ENCODE measurements at places on chromosomes 5 and 9.
A peak's percentile ranks its signal among the peaks of the same experiment; 100 is the strongest.

- no peak for DNase-seq
Observed at GRCh38 chr9:129428864-129429577, 191.9 kb downstream of the C9orf50 start.

- no peak for DNase-seq
Observed at GRCh38 chr9:100865648-100866047, 162.9 kb upstream of the PLPPR1 start.

DNA sequence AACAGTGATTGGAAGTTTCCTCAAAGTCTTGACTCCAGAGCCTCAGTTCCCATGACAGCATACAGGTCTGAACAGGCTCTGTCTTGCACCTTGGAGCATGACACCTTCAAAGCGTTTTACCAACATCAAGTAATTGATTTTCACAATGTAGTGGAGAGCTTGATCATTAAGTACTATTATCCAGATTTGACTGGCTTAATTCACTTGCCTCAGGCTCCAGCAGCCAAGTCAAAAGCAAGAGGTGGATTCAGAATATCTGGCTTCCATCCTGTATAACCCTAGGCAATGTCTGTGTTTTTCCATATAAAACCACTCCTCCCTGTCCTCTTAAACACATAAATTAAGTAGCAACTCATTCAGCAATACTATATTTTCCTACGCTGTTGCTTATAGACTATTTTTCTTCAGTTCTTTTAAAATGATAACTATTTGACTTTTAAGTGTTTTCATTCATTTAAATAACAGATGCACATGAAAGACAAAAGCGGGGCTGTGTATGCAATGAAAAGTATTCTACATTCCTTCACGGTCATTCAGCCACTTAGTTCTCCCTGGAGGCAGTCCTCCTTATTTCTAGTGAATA is 150.8 kb upstream of the RANBP3L start:
- no peak for DNase-seq

DNA sequence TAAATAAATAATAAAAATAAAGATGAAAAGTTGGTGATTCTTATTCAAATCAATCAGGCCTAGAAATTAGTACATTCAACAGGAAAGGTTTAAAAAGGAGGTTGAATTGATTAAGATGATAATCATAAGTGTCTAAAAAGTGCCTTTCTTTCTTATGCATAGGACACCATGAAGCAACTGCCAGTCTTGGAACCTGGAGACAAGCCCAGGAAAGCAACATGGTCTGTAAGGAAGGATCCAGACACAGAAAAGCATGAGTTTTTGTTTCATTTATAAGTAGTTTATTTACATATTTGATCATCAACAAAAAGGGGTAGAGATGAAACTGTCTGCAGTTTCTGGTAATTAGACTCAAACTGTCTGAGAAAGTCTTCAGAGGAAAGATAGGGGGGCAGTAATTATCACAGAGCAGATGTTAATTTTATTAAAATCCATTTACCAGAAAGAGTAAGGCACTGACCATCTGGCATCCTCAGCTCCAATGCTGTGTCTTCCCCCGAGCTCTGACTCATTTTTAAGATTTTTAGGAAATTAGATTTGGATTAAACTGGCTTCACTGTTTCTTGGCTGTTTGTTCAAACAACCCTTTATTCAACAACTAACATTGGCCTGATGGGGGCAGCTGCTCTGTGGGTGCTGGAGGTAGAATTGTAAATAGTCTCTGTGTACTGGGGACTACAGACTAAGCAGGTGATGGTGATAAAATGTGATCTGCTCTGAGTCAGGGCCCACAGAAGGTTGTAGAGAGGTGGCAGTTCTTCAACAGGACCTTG is 2.7 kb downstream of the RABEPK start:
- DNase-seq, result no peak

- DNase-seq, result no peak
Observed at GRCh38 chr9:16236882-16237281, 633.6 kb downstream of the BNC2 start.

- DNase-seq, result no peak
Observed at GRCh38 chr5:179852993-179853547, 5.5 kb downstream of the MRNIP start.

GRCh38 chr9:125332527-125332926 is 70.9 kb downstream of the GAPVD1 start:
- no peak for DNase-seq

DNA sequence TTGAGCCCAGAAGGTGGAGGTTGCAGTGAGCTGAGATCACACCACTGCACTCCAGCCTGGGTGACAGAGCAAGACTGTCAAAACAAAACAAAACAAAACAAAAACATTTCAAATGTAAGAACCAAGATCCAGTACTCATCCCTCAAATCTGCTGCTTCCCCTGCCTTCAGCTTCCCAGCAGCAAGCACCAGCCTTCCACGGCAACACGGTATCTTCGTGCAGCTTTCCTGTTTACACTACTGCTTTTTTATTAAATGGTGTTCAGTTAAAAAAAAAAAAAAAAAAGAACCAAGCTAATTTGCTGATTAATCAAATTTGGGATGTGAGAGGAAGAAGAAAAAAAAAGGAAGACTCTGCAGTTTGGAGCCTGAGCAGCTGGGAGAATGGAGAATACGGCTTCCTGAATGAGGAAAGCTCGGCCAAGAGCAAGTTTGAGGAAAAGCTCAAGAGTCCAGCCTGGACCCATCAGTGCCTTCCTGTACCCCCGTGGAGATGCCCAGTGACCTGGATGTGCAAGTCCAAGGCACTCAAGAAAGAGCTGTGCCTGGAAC is 28.0 kb upstream of the SLC2A8 start:
- no peak for DNase-seq

DNA sequence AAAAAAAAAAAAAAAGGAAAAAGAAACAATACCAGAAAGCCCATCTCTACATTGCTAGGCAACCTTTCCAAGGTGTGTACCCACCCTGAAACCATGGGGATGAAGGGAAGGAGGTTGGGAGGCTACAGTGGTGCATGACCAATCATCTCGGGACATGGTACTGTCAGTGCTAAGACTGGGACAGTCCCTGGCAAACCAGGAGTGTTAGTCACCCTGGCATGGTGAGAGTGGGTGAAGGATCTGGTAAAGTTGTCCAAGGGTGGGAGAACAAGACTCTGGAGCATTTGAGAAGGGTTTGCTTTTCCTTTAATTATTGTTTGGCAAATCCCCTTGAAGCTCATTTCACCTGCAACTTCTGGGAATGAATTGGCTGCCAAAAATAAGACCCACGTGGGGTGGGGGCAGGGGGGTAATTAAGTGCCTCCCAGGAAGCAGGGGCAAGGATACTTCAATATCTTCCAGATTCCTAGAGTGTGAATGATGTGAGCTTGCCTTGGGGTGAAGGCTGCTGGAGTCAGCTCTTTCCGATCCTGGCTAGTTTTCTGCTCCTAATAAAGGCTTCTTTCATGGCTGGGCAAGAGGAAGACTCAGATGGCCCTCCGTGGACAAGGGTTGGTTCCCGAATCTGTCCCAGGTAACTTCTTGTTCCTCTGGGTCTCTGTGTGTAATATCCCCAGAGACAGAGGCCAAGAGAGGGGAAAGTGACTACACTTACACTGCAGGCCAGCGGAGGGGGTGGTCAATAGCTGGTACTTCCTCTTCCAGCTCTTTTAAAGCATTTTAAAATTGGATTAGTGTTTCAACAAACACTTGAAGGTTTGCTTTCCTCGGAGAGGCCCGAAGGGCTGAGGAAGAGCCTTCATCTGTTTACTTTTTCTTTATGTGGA is 61.6 kb upstream of the SPRY4 start:
- DNase-seq, result no peak

- DNase-seq, result no peak
Observed at GRCh38 chr9:27340285-27340674, 43.3 kb upstream of the EQTN start.

DNA sequence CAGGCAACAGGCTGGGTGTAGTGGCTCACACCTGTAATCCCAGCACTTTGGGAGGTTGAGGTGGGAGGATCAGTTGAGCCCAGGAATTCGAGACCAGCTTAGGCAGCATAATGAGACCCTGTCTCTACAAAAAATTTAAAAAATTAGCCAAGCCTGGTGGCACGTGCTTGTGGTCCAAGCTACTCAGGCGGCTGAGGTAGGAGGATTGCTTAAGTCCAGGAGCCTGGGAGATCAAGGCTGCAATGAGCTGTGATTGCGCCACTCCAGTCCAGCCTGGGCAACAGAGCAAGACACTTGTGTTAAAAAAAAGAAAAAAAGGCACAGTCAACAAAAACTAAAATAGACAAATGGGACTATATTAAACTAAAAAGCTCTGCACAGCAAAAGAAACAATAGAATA is 29.3 kb downstream of the ATP6V0E1 start:
- no peak for DNase-seq

DNA sequence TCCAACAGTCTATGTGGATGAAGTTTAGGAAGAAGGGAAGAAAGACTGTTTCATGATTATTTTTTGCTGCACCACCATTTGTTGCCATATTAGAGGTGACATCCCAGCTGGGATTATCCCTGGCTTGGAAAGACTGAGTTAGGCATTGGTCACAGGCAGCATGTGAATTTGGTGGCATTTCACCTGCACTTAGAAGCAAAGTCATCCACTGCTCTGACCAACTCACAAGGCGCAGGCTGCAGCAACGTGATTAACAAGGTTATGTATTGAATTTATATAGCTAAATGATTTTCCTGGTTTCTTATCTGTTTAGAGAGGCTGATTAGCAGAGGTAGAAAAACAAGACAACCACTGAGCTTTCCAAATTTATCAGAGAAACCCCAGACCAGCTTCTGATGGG is 2.7 kb downstream of the FYB1 start:
- DNase-seq, result no peak

DNA sequence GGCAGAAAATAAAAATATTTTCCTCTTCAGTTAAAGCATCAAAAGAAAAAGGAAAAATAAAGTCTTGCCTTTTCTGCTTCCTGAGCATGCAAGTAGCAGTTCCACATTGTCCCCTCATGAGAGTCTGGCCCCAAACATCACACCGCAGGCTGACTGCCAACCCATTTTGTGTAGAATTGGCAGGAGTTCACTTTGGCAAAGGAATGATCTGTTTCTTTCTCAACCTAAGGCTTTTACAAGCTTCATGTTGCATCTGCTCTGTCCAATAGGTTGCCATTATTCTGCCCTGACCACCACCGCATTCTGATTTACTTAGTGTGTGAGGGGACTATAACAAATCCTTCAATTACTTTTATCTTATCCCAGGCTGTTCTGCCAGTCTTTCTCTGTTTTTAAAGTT is 249.5 kb downstream of the ISL1 start:
- DNase-seq, result no peak

- no peak for DNase-seq
Observed at GRCh38 chr9:136554870-136555269, 9.0 kb upstream of the NOTCH1 start.

- DNase-seq, result no peak
Observed at GRCh38 chr5:76082772-76083554, at the start of gene SV2C. Gene SV2C, plus strand, starts transcription at chr5:76083383. Its CDS starts 48,368 bp downstream, at chr5:76131751.

- DNase-seq, result no peak
Observed at GRCh38 chr5:138243794-138244193, 30.6 kb downstream of the GFRA3 start.

GRCh38 chr9:27282269-27282668 is 14.7 kb downstream of the EQTN start:
- DNase-seq, result no peak

DNA sequence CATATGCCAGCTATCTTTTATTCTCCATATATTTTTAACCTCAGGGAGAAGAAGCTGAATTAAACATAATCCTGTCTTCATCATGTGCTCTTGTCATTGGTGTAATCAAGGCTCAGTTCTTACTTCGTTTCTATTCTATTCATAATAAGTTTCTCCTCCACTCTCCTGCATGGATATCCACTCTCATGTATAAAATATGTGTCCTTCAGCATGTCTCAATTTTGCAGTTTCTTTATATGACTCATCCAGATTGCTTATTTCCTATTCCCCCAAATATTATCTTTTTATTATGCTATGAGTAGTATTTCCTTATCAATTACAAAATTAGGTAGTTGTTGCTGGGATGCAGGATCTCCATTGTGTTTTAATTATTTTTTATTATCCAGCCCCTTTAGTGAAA is 643.7 kb upstream of the ACO1 start:
- peak; percentile 47 for DNase-seq

DNA sequence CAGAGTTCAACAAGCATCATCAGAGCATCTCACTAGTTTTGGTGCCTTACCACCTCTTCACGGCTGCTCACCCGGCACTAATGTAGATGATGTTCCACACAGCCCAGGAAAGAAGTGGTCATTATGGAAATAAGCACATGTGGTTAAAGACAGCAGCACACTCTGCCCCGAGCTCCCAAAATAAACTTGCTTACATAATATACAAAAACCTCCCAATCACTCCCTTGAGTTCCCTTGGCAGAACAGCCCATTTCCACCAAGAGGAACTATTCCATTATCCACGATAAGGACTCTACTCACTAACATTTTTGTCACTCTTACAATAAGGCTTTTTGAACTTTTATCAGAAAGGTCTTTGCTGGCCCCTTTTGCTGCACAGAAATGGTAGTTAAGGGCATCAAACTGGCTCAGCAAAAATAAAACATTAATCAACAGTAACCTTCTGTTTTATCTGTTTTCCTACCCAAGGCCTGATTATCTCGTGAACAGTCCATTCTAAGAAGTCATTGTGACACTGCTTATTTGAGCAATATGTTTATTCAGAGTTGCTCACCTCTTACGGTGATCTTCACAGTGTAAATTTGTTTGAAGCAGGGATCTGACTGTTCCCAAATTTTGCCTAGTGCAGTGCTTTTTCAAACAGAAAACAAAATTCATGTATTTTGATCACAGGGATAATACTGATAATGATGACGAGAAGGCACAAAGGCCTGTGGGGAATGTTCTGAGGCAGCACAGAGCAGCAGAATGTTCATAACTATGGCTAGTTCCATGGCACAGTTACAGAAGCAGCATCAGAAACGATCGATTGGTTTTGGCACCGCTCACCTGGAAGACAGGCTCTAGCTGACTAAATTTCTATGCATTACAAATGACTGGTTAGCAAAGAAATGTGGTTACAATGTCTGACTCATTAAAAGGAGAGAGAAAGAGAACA is 399.8 kb upstream of the PIK3R1 start:
- peak; percentile 10 for DNase-seq

DNA sequence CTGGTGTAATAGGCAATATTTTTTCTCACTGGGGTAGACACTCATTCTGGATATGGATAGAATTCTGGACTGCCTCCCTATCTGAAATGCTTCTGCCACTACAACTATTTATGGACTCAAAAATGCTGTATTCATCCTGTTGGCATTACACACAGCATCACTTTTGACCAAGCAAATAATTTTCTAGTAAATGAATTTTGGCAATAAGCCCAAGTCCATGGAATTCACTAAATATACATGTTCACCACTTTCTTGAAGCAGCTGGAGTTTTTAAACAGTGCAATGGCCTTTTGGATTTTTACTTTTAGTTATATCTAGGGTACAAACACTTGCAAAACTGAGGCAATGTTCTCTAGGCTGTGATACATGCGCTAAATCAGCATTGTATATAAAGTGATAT is 724.9 kb upstream of the EDIL3 start:
- DNase-seq, result no peak

- no peak for DNase-seq
Observed at GRCh38 chr5:177356746-177357145, 978 bp upstream of the RGS14 start.
